AG20443 (cell line): ENCODE measurements at places on chromosomes 11 and 22.
A peak's percentile ranks its signal among the peaks of the same experiment; 100 is the strongest.

DNA sequence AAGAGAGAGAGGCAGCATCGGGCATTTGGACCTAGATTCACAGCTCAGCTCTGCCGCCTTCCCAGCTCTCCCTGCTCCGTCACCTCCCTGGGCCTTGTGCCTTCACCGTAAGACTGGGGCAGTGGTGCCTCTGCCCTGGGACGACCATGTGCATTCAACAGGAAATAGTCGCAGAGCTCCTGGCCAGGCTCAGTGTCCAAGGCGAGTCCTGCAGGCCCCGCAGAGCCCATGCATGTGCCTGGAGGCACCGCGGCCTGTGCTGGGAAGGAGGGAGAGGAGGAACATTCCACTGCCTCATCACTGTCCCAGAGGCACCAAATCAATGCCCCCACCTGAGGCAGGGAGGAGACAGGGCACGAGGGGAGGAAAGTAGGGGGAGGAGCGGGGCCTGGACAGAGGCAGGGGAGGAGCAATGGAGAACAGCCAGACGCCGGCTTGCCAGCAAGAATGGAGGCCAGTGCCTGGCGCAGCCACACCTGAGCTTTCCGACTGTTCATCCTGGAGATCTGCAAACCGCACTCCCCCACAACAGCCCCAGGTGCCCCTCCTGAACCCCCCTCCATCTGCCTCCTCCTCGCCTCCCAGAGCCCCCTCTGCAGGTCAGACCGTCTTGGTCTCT, 74.4 kb upstream of the PRR5 start:
- DNase-seq, result no peak

- DNase-seq, result no peak
Measured at GRCh38 chr22:31354515-31354914, 8.4 kb upstream of the PATZ1 start.

GRCh38 chr11:19472679-19473078, 231.9 kb upstream of the E2F8 start:
- no peak for DNase-seq

DNA sequence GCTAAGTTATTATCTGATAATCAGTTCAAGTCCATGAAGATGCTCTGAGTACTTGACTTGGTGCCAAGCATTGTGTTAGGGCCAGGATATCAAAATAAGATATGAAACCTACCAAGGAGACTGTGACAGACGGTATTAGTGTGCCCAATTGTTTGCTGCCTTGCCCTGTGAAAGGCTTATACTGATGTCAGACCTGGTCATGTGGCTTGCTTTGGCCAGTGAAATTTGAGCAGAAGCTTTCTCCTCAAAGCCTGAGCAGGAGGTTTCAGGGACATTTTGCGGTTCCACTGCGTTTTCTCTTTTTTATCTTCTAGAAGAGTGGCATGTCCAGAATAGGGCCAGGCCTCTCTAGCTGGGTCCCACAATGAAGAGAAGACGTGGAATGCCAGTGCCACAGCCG, 15.8 kb upstream of the PKNOX2 start:
- DNase-seq, result no peak

- DNase-seq, result no peak
Measured at GRCh38 chr11:97506076-97506759, 1116.4 kb downstream of the JRKL start.

DNA sequence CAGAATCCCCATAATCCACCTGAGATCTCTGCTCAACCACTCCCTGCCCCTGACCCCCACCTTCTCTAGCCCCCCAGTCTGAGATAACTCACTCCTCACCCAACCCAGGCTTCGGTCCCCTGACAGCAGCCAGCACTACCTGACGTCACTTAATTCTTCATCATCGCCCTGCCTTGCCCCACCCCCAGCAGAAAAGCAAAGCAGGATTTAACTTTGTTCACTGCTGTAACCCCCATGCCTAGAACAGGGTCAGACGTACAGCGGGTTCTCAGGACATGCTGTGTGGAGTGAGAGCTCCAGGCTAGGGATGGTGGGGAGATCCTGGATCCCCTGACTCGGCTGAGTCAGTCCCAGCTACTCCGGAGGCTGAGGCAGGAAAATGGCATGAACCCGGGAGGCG, 45.8 kb downstream of the ELFN2 start:
- no peak for DNase-seq

DNA sequence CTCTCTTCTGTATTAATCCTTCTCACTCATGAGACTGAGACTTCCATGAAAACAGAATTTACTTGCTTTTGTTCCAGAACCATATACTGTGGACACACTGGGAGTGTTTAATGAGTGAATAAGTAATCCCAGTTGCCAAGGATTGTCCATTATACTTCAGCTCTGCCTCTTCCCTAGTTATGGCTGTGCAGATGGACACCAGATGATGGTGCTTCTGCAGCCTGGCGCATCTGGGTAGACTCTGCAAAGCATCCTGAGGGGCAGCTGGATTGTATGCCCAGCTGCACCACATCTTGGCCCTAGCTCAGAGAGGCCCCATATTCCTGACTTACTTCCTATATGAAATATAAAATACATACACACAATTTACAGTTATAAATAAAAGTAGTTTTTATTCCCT, 43.5 kb downstream of the DBX1 start:
- DNase-seq, result peak; percentile 33

DNA sequence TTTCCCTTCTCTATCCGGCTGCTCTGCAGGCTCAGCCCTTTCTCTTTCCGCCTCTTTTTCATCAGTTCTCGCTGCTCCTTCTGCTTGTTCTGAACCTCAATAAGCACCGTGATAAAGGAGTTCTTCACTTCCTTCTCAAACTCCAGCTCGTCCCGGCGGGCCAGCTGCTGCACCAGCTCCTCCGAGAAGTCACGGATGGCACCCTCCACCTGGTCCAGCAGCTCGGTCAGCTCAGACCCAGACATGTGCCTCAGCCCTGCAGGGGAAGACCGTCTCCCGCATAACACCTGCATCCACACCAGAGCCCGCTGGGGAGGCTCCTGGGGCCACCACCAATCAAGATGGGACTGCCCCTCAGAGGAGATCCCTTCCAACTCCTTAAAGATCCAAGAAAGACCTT, 40.2 kb downstream of the FEZ1 start:
- DNase-seq, result no peak
